ENCODE measurements at places on chromosomes 2 and 18. TPM values are rescaled to one million over a fixed set of nuclear protein-coding genes. Genes with fewer than 3 reads are reported as not detected.
A peak's percentile ranks its signal among the peaks of the same experiment; 100 is the strongest.

GRCh38 chr2:105308382-105309146 lies 21.0 kb downstream of the TGFBRAP1 start:
- DNase-seq: no peak

MARS2 gene
- polyA plus RNA-seq: 1.5 TPM

GRCh38 chr2:129754831-129755230 lies 224.6 kb upstream of the RAB6C start:
- DNase-seq: no peak

DNA sequence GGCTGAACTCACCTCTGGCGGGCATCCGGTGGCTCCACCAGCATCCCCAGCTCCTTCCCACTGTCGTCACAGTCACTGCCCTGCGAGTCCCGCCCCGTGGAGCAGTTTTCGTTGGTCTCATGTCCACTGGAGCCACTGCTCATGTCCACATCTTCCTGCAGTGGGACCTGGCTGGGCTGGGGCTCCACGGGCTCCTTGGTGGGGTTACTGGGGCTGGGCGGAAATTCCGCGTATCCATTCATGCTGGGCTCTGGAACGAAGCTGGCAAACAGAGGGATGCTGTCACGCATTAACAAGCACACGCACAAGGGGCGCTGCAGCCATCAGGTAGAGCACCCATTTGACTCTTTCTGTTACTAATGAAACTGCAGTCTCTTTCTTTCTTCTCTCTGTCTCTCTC lies 10.7 kb downstream of the PER2 start:
- no peak for DNase-seq

GRCh38 chr2:28162564-28162963 lies 230.1 kb upstream of the FOSL2 start:
- DNase-seq: no peak

VSNL1 gene
- 3.9 TPM for polyA plus RNA-seq

- DNase-seq: no peak
These were observed 157 bp downstream of the PTGR3 start for GRCh38 chr18:75208836-75209128.

DNA sequence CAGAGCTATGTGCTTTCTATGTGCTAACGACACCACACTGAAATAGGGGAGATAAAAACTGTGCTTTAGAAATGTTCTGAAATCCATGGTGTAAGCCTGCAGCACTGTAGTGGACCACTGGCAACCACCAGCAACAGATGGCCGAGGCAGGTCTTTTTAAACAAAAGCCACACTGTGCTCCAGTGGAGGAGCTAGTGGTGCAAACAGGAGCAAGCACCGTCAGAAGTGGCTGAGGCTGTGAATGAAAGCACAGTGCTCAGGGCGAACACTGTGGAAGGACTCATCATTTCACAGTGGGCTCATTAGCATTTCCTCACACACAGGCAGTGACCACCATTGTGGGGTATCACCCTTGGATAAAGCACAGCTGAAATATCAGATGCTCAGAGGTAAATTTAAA lies 22.9 kb upstream of the MTX2 start:
- no peak for DNase-seq

GRCh38 chr2:143397884-143398614 lies 268.8 kb downstream of the ARHGAP15 start:
- peak; percentile 66 for DNase-seq

PDE1A gene
- polyA plus RNA-seq: 5.4 TPM

DTNA gene
- polyA plus RNA-seq: 49.8 TPM

C2orf66 gene
- not detected for polyA plus RNA-seq

DSEL gene
- polyA plus RNA-seq: 60.3 TPM

COX7A2L gene
- 239 TPM for polyA plus RNA-seq

GRCh38 chr2:64414736-64415435 lies 39.1 kb upstream of the LGALSL start:
- no peak for DNase-seq

DNA sequence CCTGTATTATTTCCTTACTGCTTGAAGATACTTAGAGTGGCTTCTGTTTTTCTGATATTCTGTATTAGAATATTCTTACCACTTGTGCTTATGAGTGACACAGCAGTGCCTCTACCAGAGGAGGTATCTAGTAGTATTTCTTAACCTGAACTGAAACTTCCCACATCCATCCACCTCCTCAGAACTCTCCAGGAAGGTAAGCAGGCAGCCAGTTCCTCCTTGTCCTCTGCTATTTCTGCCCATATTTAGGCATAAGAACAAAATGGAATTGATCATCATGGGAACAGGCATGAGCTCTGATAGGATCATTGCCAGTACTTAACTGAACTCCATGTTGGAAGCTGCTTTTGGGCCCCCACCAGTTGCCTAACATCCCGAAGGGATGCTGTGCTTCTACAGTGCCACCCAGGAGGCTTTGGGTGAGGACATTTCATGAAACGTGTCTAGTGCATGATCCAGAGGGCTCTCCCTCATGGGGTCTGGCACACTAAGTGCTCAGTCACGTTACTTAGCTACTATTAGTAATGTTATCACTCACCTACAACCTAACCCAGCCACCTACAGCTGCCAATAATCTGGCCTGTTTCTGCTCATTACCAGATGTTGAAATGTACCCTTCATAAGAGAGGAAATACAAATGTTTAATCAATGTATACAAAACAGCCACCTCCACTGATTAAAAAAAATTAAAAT lies 520.7 kb downstream of the EIPR1 start:
- DNase-seq: no peak

DNA sequence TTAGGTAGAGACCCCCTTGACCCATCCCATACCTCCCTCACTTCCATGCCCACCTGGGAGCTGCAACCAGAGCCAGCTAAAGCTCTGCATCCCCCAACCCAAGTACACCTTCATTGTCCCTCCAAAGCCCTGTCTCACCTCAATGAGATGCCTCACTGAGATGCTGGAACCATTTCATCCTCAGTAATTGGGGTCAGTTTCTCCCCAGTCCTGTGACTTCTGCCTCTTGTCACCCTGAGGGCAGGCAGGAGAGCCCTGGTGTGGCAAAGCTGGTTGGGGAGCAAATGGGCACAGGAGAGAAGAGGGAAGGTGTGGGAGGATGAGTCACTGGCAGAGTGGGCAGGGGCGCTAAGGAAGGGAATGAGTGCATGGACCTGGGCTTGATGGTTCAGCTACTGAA lies 27.9 kb upstream of the NT5DC4 start:
- DNase-seq: no peak

PRSS56 gene
- polyA plus RNA-seq: not detected

ALK gene
- 0.01 TPM for polyA plus RNA-seq

- DNase-seq: no peak
These were observed 167.3 kb upstream of the CYRIA start for GRCh38 chr2:16832910-16833309.

AGAP1 gene
- polyA plus RNA-seq: 14.0 TPM

REG3A gene
- polyA plus RNA-seq: not detected

DNA sequence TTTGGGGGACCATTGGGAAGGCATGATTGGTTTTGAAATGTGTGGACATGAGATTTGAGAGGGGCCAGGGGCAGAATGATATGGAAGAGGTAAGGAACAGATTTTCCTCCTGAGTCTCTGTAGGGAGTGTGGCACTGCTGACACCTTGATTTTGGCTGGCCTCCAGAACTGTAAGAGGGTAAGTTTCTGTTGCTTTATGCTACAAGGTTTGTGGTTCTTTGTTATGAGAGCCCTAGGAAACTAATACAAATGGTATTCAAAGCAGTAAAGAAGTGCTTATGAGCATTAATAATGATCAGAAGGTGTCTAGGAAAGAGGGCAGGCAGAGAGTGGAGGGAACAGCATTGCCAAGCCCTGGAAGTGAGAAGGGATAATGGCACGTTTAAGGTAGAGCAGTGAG lies 574.3 kb upstream of the NXPH2 start:
- no peak for DNase-seq

XDH gene
- polyA plus RNA-seq: 0.59 TPM

MTERF4 gene
- 38.9 TPM for polyA plus RNA-seq

DNA sequence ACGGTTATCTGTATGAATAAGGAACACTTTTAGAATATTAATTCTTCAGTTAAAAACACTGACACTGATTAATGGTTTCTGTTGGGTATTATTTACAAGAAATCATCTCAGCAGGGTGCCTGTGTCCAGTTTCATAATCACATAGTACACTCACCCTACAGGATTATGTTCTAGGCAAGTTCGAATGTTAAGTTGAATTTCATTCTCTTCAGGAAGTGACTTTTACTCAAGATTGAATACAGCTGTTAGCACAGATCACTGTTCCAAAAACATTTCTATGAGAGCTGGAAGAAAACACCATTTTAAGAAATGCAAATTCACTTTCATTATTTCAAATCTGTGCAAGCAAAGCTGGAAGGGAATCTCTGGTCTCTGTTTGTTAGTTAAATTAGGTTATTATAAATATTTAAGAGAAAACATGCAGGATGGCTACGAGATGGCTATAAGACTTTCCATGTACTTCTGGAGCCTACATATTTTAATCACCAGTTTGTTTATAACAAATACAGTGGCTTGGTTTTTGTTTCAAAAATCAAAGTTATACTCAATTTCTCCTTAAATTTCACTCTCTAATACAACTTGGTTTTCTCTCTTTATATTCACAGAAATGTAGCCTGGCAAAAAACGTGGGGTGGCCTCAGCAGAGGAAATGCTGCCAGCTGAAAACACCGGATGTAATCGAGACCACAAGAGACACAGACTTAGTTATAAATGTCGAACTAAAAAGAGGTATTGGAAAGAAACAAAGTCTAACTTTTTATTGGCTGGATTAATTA lies 65.8 kb downstream of the RBMS1 start:
- peak; percentile 95 for DNase-seq

GRCh38 chr2:63737081-63737751 lies 104.5 kb upstream of the UGP2 start:
- no peak for DNase-seq

DNA sequence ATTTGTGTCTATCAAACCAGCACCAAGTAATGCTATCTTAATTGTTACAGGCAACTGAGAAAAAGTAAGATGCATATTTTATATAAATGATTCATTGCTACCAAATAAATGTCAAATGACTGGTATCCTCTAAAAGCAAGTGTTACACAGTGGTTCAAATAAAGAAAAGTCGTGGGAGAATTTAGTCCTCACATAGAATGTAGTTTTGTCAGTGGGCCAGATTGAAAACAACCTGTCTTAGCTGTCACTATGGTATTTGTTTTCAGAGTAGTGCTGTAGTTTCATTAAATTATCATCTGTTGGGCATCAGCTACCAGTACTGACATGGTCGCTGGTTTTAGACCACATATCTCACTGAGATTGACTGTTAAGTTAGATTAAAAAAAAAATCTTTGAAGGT lies 10.2 kb upstream of the EIF2AK3 start:
- no peak for DNase-seq

IL37 gene
- not detected for polyA plus RNA-seq

GRCh38 chr2:136894007-136894634 lies 128.8 kb downstream of the THSD7B start:
- DNase-seq: no peak

DNA sequence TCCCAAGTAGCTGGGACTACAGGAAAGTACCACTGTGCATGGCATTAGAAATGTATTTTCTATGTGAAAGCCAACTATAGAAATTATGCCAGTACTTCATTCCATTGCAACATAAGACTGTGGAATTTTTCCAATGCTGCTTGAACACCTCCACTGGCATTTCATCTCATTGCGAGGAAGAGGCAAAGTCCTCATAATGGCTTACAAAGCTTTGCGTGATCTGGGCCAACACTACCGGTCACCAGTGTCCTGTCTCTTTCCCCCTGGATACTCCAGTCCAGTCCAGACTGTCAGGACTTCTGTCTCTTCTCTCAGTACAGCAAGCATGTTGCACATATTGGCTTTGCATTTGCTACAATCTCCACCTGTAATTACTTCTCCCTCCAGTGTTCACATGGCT lies 223.5 kb downstream of the GPD2 start:
- no peak for DNase-seq

DNA sequence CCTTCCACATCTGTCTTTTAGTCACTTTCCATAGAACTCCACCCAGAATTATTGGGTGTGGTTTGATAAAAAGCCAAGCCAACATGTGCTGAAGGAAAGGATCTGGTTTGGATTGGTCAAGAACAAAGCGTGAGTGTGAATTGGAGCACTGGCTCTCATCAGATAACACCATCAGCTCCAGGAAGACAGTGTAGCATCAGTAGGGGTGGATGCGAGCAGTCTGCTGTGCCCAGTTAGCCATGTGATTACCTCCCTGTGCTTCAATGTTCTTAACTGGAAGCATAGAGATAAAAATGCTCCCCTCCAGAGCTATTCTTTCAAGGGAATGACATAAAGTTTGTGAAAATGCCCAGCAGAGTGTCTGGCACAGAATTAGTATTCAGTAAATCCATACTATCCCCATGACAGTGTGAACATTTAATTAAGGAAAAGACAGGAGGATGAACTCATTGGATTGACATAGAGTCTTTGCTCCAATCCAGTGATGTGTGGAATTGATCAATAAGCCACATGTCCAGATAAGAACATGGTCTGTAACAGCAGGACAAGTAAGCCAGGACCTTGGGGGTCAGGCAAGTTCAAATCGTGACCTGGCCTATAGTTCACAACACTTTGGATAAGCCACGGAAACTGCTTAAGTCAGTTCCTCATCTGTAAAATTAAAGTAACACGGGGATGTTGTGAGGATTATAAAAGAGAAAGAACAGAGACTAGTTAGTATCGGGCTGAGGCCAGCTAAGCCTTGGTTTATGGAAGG lies 68.0 kb downstream of the FAM124B start:
- DNase-seq: peak; percentile 33

SERPINB13 gene
- polyA plus RNA-seq: not detected

DNA sequence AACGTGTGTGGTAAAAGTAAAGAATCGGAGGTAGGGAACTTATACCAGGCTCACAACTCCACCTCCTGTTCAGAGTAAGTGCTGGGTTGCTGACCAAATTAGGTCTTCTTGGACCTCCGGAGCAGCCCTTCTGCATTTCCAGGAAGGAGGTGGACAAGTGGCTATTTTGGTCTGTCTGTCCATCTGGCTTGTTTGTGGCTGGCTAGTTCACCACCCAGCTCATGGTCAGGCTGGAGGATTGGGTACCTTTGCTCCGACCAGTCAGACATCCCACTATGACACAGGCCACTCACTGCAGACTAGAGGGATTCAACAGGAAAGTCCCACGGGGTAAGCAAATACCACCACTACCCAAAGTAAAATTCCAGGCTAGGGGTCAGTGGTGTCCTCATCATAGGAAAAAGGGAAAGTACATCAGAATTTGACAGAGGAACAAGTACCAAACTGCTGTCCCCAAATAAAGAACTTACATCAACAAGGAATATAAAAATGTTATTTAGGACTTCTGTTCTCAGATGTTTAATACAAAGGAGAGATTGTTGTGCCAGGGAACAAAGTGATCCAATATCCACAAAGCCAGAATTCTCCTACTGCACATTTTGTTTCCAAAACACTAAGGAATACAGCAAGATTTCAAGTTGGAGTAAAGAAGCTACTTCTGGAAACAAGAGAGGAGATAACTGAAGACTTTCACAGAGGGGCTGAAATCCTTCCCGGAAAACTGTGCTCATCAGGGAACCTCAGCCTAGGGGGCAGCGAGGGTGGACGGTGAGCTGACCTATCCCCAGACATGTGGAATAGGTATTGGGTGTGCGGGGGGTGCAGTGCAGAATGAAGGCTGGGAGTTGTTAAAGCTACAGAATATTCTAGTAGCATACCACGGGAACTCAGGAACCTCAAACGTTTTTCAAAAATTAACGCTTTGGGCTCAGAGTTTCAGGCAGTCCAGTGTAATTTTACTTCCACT lies 56.9 kb downstream of the BCL2 start:
- no peak for DNase-seq

All from fibroblast of lung (primary cell).